Skin of body (tissue), 3 donors: ENCODE measurements at places on chromosomes 11 and 22. TPM values are rescaled to one million over a fixed set of nuclear protein-coding genes. Genes with fewer than 3 reads are reported as not detected.

GRCh38 chr11:3190600-3190999 is 25.5 kb upstream of the OSBPL5 start:
- no peak for DNase-seq

DNA sequence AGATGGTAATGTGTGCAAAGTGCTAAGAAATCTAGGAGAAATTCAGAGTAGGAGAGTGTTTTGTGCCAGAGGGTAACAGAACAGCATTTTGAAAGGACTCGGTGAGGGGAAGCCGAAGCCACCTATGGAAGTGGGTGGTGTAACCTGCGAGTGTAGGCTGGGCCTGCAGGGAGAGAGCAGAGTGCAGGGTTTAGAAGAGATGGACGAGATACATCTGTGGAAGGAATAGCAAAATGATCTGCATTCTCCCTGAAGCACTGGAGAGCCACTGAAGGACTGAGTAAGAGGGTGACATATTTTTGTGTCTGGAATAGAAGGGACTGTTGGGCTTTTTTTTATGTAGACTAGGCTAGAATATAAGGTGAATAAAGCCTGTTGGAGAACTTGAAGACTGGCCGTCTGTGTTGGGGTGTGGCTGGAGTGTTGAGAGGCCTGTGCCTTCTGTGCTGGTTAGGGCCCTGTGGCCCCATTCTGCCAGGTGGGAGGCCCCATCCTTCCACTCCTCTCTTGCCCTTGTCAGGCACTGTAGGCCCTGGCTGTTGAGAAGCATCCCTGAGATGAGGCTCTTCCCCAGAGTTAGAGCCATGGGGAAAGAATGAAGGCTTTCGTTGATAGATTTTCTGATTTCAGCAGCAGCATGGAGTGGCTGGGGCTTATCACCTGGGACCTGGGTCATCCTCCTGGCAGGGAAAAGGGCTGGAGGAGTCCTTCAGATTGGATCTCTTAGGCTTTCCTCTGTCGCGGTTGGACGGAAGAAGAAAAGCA is 102.2 kb downstream of the ZBTB16 start:
- no peak for DNase-seq

DNA sequence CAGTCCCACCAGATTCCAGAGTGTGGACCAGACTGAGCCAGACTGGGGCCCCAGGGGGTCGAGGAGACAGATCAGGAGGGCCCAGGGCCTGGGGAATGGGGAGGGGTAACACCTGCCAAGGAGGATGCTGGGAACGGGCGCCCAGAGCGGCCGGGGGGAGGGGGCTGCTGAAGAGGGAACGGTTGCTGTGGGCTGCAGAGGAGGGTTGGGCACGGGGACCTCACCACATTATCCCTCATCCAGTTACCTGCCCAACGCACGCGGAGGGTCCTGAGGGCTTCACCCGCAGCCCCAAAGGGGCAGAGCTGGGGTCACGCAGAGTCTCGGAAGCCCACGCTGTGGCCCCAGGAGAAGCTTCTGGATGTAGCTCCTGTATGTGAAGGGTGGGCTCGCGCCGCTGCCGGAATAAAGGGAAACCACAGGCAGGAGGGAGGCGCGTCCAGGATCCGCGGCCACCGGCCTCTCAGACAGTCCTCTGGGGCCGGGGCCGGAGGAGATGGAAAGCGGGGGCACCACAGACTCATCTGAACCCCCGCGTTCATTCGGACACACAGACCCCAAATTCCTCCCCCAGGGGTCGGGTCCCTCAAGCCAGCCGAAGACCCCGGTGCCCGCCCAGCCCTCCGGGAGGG is 866 bp upstream of the SELENOO start:
- no peak for DNase-seq

DNA sequence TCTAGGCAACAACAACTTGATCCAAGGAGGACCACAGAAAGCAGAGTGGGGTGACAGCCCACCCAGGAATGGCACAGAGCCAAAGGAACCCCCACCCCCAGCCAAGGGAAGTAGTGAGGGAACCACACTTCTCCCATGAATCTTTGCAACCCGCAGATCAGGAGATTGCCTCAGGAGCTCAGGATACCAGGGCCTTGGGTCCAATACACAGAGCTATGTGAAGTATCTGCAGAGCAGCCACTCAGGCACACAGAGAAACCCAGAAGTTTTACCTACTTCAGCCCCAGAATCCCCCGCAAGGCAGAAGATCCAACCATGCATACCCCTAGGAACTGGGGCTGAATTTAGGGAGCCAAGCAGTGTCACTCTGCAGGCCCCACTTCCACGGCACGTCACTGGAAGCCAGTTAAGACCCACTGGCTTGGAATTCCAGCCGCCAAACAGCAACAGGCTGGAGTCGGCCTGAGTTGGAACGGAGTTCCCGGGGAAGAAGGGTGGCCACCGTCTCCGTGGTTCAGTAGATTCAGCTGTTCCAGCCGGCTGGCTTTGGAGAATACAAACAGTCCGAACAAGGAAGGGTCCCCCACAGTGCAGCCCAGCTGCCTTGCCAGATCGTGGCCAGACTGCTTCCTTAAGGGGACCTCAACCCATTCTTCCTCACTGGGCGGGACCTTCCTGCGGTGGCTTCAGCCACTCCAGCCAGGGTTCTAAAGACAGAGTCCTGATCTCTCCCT is 174.1 kb downstream of the TTC28 start:
- DNase-seq = no peak

DNA sequence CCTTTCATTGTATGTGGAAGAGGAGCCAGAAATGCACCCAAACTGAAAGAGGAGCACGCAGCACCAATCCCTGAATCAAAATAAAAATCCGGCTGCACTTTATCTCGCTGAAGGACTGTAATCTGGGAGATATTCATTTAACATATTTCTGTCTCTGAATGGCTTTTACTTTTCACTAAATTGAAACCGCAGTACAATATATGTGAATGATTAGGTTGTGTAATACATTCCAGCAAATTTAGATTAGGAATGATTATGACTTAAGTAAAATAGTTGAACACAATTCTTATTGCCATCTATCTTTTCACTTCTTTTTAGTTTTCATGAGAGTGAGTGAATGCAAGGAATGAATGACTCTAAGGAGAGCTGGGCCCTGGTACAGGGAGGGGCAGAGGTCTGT is 232.1 kb downstream of the ST3GAL4 start:
- no peak for DNase-seq

- DNase-seq = no peak
Observed at GRCh38 chr11:35318977-35319925, 100.1 kb downstream of the SLC1A2 start.

DNA sequence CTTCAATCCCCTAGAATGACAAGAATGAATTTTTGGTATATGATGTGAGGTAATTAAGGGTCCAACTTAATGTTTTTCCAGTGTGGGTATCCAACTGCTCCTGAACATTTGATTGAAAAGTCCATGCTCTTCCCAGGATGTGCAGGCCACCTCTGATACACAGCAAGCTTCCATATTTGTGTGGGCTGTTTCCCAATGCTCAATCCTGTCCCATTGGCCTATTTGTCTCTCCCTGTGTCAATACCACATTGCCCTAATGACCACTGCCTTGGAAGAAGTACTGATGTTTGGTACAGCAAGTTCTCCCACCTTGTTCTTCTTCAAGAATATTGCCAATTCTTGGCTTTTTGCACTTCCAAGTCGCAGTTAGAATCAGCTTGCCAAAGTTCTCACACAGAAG is 42.9 kb downstream of the KCNQ1OT1 start:
- no peak for DNase-seq

DNA sequence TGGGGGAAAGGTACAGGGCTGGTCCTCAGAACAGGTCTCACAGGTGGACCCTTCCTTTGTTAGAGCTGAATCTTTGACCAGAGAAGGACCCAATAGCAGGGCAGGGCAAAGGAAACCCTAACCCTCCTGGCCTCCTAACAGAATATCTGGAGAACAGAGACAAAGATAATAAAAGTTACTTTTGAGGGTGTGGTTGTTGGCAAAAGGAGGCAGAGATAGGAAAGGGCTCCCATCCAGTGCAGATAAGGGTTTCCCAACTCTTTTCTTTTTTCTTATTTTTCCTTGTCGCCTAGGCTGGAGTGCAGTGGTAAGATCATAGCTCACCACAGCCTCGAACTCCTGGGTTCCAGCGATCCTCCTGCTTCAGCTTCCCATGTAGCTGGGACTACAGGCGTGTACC is 11.9 kb downstream of the PCSK7 start:
- DNase-seq = no peak

GRCh38 chr11:14642873-14643696 is 519 bp upstream of the PDE3B start:
- DNase-seq = no peak

DNA sequence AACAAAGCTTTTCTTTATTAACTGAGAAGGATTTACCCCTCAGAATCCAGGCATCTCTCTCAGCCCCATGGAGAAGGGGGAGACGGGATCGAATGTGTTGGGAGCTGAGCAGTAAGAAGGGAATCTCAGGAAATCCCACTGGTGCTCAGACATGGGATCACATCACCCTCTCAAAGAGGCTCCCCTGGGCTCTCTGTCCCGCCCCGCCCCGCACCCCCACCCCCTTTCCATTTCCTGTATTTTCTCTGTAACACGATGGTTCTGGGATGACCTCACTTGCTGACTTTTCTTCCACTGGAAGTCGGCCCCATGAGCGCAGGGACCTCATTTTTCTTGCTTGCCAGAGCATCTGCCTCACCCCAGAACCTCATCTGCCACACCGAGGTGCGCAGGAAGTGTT is 100.0 kb downstream of the RPS6KA4 start:
- no peak for DNase-seq

GRCh38 chr22:17087498-17088131 is 2.8 kb downstream of the IL17RA start:
- DNase-seq = no peak

DNA sequence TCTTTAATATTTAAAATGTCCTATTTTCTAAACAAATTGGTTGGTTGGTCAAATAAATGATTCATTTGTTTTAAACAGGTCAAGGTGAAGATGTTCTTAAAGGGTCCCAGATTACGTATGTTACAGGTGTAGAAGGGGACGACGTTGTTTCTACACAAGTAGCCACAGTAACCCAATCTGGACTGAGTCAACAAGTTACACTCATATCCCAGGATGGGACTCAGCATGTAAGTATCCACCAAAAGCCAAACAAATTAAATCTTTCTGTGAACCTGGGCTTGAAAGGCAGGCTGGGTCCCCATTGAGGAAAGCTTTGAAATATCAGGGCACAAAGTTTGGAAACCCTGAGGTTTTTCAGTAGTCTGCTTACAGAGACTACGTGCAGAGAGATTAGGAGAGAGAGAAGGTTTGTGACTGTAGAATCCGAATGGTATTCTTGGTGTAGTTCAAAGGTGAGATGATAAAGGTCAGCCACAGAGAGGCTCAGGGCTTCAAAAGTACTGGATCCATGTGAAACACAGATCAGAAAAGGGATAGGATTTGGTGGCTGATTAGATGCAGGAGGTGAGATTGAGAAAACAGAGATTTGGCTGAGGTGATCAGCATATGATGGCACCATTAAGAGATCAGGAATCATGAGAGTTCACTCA is 51.7 kb downstream of the ZNF143 start:
- no peak for DNase-seq

DNA sequence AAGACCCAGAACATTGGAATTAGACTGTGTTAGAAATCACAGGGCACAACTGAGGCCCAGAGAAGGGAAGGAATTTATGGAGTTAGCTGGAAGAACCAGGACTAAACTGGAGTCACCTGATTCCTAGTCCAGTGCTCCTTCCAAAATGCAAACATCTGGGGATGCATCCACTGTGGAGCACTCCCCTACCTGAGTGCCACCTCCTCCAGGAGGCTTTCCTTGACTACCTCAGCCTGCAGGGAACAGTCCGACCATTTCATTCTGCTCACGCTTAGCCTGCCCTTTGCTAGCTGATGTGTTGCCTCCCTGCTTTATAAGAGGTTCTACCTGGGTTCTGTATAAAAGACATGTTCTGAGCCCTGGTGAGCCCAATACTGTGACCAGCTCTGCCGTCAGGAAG is 24.0 kb downstream of the CHRDL2 start:
- DNase-seq = no peak

DNA sequence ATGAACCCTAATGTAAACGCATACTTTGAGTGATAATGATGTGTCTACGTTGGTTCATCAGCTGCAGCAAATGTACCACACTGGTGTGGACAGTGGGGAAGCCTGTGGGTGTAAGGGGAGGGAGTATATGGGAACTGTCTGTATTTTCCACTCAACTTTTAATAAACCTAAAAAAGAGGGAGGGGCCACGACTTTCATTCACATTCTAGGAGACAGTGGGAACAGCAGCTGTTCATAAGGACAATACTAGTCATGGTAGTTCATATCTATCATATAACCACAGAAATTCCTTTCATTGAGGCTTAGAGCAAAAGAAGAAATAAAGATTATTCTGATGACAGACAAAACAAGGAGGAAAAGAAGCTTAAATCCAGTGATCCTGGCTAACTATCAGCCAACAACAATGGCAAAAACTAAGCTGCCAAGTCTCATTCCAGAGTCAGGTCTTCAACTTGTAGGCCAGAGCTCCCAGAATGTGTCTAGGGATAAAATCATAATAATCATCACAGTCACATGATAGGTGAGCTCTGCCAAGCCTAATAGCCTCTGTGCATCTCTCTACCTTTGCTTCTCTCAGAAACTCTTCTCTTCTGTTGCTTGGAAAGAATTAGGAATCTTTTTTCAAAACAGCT is 59.4 kb upstream of the CHRM4 start:
- DNase-seq = no peak

DNA sequence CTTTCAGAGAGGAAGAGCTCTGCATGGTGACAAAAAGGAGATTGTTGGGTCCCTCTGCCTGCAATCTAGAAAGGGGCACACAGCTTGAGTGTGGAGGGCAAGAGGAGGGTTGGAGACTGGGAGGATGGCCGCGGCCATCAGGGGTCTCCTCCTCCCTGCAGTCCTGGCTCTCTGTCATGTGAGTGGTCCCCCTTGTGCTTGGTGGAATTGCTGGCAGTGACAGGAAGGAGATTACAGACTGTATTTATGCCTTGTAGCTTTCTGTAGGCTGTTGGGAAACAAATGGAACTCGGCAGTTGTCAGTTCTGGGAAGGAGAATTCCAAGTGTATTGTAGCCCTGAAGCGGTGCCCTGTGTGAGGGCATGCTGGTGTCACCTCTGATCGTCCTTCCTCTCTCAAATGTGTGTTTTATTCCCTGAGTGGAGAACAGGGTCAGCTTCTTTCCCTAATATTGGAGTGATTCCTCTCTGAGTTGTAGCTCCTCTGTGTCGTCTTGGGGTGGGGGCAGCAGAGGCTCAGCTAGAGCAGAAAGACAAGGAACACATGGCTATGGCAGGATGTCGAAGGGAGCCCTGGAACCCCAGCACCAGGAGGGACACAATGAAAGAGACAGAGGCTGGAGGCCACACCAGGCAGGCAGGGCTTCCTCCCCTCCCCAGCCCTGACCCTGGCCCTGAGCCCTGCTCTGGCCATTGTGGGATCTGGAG is 163.1 kb downstream of the PKNOX2 start:
- no peak for DNase-seq

- DNase-seq = no peak
Observed at GRCh38 chr11:133323354-133323753, 208.9 kb downstream of the OPCML start.

The ANKK1 gene
- 1.6 TPM for total RNA-seq

The RAG1 gene
- total RNA-seq = 0.99 TPM

The PLAAT5 gene
- 8.2 TPM for total RNA-seq

The GGTLC2 gene
- total RNA-seq = not detected

The SOX6 gene
- total RNA-seq = 20.2 TPM

The ZFP91 gene
- 37.4 TPM for total RNA-seq

The SCGB1A1 gene
- total RNA-seq = not detected

The ST14 gene
- total RNA-seq = 18.3 TPM

The OR2AG2 gene
- 0.10 TPM for total RNA-seq

The TMEM109 gene
- total RNA-seq = 46.7 TPM

The ARHGAP8 gene
- 0.99 TPM for total RNA-seq
